Stimulated activated naive CD4-positive, alpha-beta T cell (primary cell): ENCODE measurements at places on chromosomes 2 and 18.

- DNase-seq: no peak
Observed at GRCh38 chr2:3622967-3623366, 28.1 kb downstream of the COLEC11 start.

DNA sequence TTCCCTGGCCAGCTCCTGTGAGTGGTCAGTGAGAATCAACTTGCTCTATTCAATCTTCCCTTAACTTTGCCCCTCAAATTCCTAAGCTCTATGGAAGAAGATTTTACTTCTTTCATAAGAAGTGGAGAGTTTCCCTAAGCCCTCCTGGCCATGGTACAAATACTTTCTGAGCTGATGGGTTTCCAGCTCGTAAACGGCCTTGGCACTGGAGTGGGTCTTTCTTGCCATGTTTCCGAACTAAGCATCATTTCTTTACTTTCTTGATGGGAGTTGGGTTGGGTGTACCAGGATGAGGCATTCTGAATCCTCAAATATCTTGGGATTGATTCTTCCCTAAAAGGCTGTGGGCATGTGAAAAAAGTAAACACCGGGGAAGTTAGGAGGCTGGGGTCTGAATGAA, 72.5 kb downstream of the ACKR3 start:
- DNase-seq: no peak

GRCh38 chr2:156752042-156752441, 315.9 kb downstream of the GPD2 start:
- DNase-seq: no peak

- DNase-seq: no peak
Observed at GRCh38 chr2:238239543-238239862, 335 bp downstream of the HES6 start.

DNA sequence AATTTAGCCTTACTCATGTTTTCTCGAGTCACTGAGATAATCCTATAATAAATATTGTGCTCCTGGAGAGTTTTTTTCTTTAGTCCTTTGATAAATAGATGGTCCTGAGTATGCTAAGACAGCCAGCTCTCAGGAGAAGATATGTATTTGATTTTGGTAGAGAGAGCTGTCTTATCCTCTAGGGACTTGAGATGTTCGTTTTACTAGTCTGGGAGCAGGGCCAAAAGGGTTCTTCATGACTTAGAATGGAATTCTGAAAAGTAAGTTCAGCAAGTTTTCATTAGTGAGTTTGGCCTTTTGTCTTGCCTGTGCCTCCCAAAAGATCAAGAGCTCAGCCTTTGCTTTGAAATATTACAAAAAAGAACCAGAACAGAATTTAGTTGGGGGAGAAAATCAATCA, 246.7 kb downstream of the BABAM2 start:
- DNase-seq: no peak

DNA sequence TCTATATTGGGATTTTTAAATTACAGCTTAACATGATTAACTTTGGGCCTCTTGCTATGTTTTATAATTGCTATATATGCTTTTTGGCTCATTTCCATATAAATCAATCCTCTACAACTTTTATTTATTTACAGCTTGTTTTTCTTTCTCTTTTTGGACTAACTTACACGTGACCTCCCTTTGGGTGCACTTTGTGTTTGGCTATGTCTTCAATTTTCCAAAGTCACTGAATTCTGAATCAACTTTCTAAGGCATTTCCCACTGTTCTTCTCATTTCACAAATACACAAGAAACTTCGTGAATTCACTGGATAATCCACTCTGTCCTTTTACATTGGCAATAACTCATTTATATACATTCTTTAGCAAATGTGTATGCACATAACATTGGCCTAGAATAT, 5.4 kb upstream of the CPS1 start:
- no peak for DNase-seq

- DNase-seq: no peak
Observed at GRCh38 chr2:140759426-140760156, 1371.2 kb downstream of the LRP1B start.

DNA sequence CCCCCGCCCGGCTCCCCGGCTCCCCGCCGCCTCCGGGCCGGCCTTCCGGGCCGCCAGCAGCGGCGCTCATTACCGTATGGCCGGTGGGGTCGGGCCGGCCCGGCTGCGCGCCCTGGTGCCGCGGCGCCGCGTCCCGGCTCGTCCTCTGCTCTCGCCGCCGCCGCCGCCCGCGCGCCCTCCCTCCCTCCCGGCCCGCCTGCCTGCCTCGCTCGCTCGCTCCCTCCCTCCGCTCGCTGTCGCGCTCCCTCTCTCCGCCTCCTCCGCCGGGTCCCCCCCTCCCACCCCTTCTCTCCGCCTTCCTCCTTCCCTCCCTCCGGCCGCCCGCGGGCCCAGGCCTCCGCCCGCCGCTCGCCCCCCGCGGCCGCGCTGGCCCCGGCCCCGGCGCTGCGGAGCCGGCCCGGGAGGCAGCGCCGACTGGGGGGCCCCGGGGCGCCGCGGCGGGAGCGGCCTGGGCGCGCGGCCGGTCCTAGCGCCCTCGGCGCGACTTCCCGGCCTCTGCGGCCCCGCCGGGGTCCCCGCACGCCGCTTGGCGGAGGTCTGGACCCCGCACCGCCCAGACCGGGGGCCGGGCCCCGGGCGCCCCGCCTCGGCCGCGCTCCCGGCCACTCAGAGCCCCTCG, at the start of gene DNMT3A:
TSS of gene DNMT3A (minus strand) at position 173 of the 619 bp plus-strand sequence. CDS start 27,941 bp downstream, outside the sequence.
- peak; percentile 36 for DNase-seq

- DNase-seq: no peak
Observed at GRCh38 chr2:134718817-134719814, at the start of gene TMEM163. TMEM163 (minus strand) TSS chr2:134719000.

GRCh38 chr2:114754907-114755563, 312.6 kb downstream of the DPP10 start:
- DNase-seq: no peak

GRCh38 chr2:139201516-139201915, 421.3 kb upstream of the NXPH2 start:
- DNase-seq: no peak

DNA sequence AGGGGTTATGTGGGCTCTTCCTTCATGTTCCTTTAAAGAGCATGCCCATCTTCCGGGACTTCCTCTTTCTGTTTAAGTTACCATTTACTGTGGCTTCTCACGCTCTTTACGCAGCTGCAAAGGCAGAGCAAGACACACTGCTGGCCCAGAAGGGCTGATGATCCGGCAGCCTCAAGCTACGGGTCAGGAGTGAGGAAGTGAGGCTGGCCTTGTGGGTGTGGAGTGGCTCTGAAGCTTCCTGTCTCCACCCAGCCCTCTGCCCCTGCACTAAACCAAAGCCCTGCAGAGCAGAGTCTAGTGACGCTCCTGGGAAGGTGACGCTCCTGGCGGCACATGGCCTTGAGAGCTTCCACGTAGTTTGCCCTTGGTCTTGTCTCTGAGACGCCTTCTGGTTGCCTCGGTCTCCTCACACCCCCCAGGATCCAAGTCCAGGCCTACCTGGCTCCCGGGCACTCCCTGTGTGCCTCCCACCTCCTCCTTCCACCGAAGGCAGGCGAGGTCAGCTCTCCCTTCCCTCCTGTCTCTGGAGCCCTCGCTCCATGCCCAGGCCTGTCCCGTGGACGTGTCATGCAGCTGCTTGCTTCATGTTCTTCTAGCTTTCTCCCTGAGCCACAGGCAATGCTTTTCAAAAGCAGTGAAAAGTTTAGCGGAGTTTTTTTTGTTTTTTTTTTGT, 50.3 kb downstream of the ARL4C start:
- DNase-seq: peak; percentile 71

DNA sequence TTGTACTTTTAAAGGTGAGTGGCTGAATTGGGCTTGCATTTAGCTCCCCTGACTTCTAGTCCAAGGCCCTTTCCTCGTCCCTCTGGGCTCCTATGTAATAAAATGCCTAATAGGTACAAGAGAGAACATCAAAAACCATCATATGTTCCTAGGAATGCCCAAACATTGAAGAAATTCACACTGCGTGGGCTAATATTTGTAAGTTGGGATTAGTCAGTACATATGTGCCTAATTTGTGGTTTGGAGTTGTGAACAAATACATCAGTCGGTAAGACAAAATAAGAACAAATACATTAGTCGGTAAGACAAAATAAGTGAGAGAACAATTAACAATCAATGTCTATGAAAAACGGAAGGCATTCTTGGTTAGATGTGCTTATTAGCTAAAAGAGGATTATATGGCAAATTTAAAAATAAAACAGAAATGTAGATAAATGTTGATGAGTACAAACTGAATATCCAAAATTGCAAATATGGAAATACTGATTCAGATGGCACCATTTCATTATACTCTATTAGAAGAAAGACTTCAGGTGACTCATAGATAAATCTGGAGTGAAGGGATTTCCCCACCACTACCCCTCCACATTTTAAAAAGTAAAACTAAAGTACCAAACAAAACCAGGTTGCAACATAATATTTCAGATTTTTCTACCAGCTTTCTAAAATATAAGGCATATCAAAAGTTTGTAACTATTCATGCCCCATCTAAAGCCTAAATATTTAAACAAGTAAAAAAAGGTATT, 325.4 kb downstream of the ZEB2 start:
- no peak for DNase-seq
